ENCODE measurements at places on chromosomes 13 and 19. TPM values are rescaled to one million over a fixed set of nuclear protein-coding genes. Genes with fewer than 3 reads are reported as not detected.
A peak's percentile ranks its signal among the peaks of the same experiment; 100 is the strongest.

The CYP4F2 gene
- total RNA-seq: not detected

GRCh38 chr13:83423861-83424260 is 458.4 kb downstream of the SLITRK1 start:
- no peaks in the 10 kb centered on the region for H3K36me3 ChIP-seq
- H3K4me1 ChIP-seq: no peaks in the 10 kb centered on the region
- DNase-seq: no peak
- no peak overlapping the region for H3K4me3 ChIP-seq
- H3K27me3 ChIP-seq: no peaks in the 10 kb centered on the region

DNA sequence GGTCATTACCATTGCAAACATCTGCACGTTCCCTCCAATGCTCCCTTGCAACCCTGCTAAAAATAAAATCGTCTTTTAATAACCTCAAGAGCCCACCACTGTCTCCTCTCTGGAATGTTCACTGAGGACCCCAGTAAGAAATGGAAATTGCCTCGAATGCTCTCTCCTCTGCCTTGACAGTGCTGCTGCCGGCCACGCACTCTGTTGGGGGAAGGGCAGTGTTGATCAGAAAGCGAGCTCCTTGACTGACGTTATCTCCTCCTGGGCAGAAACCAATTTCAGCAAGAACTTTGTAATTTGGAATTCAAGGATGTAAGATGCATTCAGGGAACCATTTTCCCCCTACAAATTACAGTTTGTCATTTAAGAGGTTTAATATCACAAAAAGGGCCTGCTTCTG is 718.5 kb downstream of the UQCRFS1 start:
- H3K36me3 ChIP-seq: no peaks in the 10 kb centered on the region
- no peaks in the 10 kb centered on the region for H3K27me3 ChIP-seq
- peaks cover 7% of the 10 kb centered on the region for H3K4me1 ChIP-seq
- DNase-seq: no peak
- no peak overlapping the region for H3K4me3 ChIP-seq

GRCh38 chr19:6324757-6325156 is 8.7 kb downstream of the ACER1 start:
- H3K4me1 ChIP-seq: no peaks in the 10 kb centered on the region
- peaks cover 17% of the 10 kb centered on the region for H3K27me3 ChIP-seq
- H3K36me3 ChIP-seq: no peaks in the 10 kb centered on the region
- H3K4me3 ChIP-seq: no peak overlapping the region
- H3K27ac ChIP-seq: no peak overlapping the region
- DNase-seq: no peak

The OR7D4 gene
- total RNA-seq: not detected

DNA sequence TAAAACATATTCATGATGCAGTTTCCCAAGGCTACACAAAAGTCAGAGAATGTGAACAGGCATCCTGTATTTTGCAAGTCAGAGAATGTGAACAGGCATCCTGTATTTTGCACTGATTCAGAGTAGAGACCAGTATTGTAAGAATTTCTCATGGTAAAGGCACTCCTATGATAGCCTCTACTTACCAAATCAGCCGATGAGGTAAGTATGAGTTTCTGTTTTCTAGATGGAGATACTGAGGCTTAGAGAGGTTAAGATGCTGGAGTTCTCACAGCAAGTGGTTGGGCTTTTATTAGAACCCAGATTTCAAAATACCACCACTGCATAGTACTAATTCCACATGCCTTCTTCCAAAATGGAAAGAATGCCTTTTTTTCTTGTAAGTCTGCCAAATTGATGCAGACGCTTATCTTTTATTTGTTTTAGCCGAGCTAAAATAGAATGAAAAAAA is 12.3 kb downstream of the TPT1 start:
- H3K4me3 ChIP-seq: no peak overlapping the region
- peaks cover 71% of the 10 kb centered on the region for H3K4me1 ChIP-seq
- DNase-seq: no peak

The ETV2 gene
- 1.2 TPM for total RNA-seq

DNA sequence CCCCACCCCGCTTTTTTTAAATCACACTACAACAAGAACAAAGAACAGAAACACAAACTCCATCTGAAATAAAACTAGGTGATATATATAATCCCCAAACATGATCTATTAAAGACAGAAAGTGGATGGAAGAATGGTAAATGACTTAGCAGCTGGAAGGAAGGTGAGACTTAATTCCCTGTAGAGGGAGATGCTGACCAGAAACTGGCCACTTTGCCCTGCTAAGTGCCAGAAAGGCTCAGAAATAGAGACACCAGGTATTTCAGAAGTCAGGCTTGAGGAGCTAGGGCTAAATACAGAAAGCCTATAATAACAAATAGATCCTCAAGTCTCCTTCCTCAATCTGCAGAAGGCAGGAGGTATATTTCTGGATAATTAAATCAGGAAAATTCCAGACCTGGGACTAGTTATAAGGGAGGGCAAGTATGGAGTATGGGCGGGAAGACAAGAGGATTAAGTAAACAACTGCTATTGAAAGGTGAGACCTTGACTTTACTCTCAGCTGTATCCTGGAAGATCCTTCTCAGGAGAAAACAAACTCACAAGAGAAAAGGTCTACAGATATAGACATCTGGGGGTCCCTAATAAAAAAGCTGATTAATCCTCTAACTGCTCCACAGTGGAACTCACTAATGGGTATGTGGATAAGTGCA is 32.2 kb downstream of the MTRF1 start:
- peaks cover 26% of the 10 kb centered on the region for H3K36me3 ChIP-seq
- H3K4me3 ChIP-seq: no peak overlapping the region

DNA sequence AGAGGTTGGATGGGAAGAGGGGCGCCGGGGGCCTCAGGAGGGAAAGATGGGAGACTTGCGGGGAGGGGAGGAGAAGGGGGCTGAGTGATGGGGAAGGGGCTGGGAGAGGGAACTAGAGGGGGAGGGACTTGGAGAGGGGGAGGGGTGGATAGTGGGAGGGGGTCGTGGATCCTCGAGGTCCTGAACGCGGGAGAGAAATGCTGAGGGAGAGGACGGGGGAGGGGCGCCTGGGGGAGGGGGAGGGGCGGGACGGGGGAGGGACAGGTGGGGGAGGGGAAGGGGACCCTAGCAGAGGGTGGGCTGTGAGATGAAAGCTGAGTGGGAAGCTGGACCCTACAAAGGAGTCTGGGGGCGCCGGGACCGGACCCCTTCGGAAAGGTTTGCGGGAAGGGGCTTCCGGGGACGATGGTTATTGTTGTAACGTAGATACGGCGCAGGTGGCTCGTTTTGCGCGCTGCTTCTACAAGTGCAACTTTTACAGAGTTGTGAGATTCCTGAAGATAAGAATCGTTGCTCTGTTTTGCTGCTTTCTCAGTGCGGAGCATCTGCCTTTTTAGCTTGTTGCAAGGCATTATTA is 418 bp downstream of the ZNF444 start:
- H3K27me3 ChIP-seq: no peaks in the 10 kb centered on the region
- H3K36me3 ChIP-seq: peaks cover 2% of the 10 kb centered on the region
- peak overlapping the region; percentile 97 for H3K27ac ChIP-seq
- peak overlapping the region; percentile 86 for H3K4me3 ChIP-seq

The PLIN5 gene
- not detected for total RNA-seq

DNA sequence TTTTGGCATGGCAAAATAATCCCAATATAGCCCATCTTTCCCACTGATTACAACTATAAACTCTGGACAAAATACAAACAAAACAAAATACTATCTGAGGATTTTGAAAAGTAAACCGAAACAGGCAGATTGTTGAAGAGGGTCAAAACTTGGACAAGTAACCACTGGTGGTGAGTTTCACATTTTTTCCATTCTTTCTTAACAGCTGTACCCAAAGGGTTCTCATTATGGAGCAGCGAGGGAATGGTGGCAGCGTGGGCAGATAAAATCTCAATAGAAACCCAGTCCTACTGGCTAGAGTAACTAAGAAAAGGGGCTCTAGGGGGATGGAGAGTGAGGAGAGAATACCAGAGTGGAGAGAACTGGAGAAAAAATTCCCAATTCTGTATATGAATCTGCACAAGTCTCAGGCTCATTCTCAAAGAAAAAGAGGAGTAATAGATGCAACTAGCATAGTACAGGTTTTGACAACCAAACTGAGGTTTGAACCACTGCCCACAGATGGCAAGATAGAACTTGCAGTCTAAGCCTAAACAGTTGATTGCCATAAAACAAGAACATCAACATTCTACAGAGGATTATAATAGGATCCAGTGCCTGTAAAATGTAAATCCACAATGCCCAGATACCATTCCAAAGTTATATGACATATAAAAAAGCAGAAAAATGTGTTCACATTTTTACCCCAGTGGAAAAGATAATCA is 284.5 kb downstream of the KCNRG start:
- no peak overlapping the region for H3K4me3 ChIP-seq
- DNase-seq: no peak
- peaks cover 3% of the 10 kb centered on the region for H3K36me3 ChIP-seq
- peaks cover 14% of the 10 kb centered on the region for H3K27me3 ChIP-seq

DNA sequence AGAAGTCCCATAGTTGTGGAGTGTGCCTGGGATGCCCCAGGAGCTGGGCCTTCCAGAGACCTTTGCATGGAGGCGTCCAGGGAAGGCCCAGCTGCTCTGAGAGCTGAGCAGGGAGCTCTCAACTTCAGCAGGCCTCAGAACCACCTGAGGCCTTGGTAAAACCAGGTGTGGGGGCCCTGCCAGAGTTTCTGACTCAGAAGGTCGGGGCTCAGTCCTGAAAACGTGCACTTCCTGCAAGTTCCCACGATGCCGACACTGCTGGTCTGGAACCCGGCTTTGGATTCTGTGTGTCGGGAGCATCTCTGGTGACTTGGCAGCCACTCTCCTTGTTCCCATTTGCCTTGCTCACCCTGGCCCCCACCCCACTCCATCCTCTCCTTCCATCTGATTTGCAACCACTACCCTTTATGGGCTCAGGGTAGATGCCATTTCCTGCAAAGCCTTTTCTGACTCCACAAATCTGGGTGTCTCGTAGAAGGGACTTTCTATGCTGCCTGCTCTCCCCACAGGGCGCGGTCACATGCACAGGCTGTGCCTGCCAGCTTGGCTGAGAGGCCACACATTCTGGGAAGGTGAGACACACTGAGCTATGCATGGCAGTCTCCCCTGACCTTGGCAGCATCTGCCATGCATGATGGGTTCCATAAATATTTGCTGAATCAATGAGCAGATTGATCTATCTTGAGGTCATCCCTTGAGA is 244.7 kb downstream of the COL4A1 start:
- H3K36me3 ChIP-seq: no peaks in the 10 kb centered on the region
- no peak overlapping the region for H3K27ac ChIP-seq
- no peaks in the 10 kb centered on the region for H3K27me3 ChIP-seq
- DNase-seq: no peak
- H3K4me1 ChIP-seq: no peaks in the 10 kb centered on the region

GRCh38 chr13:102203718-102204117 is 198.1 kb downstream of the FGF14 start:
- no peak overlapping the region for H3K27ac ChIP-seq
- H3K4me3 ChIP-seq: no peak overlapping the region
- no peak for DNase-seq

The KLK1 gene
- not detected for total RNA-seq

- H3K4me3 ChIP-seq: no peak overlapping the region
- no peak for DNase-seq
- H3K4me1 ChIP-seq: no peaks in the 10 kb centered on the region
- no peaks in the 10 kb centered on the region for H3K36me3 ChIP-seq
Observed at GRCh38 chr19:29467824-29468401, 57.9 kb upstream of the VSTM2B start.

GRCh38 chr19:34127684-34128189 is 44.6 kb upstream of the LSM14A start:
- no peaks in the 10 kb centered on the region for H3K4me1 ChIP-seq
- no peak for DNase-seq
- peaks cover 20% of the 10 kb centered on the region for H3K27me3 ChIP-seq
- no peak overlapping the region for H3K4me3 ChIP-seq
- H3K27ac ChIP-seq: no peak overlapping the region

- H3K36me3 ChIP-seq: peaks cover 9% of the 10 kb centered on the region
- H3K27ac ChIP-seq: peak overlapping the region; percentile 88
- H3K4me1 ChIP-seq: peaks cover 74% of the 10 kb centered on the region
- DNase-seq: no peak
- H3K4me3 ChIP-seq: no peak overlapping the region
Observed at GRCh38 chr19:46954502-46954992, 65.1 kb upstream of the NPAS1 start.

GRCh38 chr19:57088133-57088532 is 31.7 kb upstream of the USP29 start:
- H3K4me1 ChIP-seq: no peaks in the 10 kb centered on the region
- no peaks in the 10 kb centered on the region for H3K27me3 ChIP-seq
- H3K36me3 ChIP-seq: peaks cover 2% of the 10 kb centered on the region
- no peak for DNase-seq
- no peak overlapping the region for H3K27ac ChIP-seq

The WDR88 gene
- total RNA-seq: not detected

DNA sequence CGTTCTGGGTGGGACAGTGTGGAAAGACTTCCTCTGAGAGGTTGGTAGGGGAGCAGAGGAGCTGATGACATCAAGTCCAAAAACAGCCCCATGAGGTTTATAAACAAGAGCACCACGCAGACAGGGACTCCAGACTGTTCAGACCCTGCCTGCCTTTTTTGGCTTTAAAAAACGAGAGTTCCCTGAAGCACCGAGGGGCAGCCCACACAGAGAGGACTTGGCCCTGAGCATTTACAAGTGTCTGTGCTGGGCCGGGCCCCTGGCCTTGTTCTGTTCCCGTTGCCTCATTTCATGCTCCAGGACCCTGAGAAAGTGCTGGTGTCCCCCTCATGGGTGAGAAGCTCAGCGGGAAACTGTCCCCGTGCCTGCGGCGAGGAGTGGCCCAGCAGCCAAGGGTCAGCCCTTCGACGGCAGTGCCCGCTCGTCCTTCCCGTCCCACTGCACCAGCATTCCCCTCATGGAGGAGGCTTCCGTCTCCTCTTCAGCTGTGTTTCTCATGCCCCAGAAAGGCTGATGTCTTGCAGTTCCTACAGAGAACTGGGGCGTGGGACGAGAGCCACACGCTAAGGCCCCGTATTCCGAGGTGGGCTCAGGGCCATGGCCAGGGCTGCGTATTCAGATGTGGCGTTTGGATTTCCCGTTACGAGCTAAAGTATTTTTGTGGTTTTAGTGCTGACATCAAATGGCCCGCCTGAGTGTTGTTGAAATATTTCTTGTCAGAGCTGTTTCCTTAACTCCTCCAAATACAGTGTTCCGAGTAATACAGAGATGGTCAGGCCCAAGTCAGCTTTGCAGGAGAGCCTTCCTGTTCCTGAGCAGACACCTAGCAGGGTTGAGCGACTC is 93.5 kb downstream of the ATP11A start:
- H3K27me3 ChIP-seq: no peaks in the 10 kb centered on the region
- no peak overlapping the region for H3K27ac ChIP-seq
- peak; percentile 69 for DNase-seq
- H3K36me3 ChIP-seq: no peaks in the 10 kb centered on the region
- H3K4me3 ChIP-seq: no peak overlapping the region

- no peak overlapping the region for H3K4me3 ChIP-seq
- H3K27me3 ChIP-seq: no peaks in the 10 kb centered on the region
Observed at GRCh38 chr19:55106591-55106990, 10.8 kb downstream of the PPP1R12C start.

The RFXAP gene
- 9.4 TPM for total RNA-seq

The ZNF382 gene
- total RNA-seq: 15.0 TPM

- H3K4me3 ChIP-seq: no peak overlapping the region
- no peak for DNase-seq
- no peak overlapping the region for H3K27ac ChIP-seq
- H3K36me3 ChIP-seq: no peaks in the 10 kb centered on the region
- peaks cover 6% of the 10 kb centered on the region for H3K27me3 ChIP-seq
- H3K4me1 ChIP-seq: peaks cover 16% of the 10 kb centered on the region
Observed at GRCh38 chr19:44585371-44586133, 27.8 kb upstream of the IGSF23 start.

Measured in osteocyte (in vitro differentiated cells).